Skeletal muscle tissue (tissue), 5 donors: ENCODE measurements at places on chromosomes 5 and 9. TPM values are rescaled to one million over a fixed set of nuclear protein-coding genes. Genes with fewer than 3 reads are reported as not detected.

Gene ARL14EPL
- not detected for total RNA-seq

Gene LECT2
- total RNA-seq, result not detected

Gene RAB24
- total RNA-seq, result 12.0 TPM

Gene CCNO
- total RNA-seq, result not detected

Gene EDIL3
- 14.1 TPM for total RNA-seq

Gene WHRN
- total RNA-seq, result 0.52 TPM

Gene FBP1
- total RNA-seq, result not detected

Gene OCLN
- total RNA-seq, result 0.52 TPM

Gene IRX2
- 0.52 TPM for total RNA-seq

Gene RNF183
- total RNA-seq, result not detected

Gene NCS1
- 19.3 TPM for total RNA-seq

Gene CDHR2
- not detected for total RNA-seq

Gene ADGRV1
- 2.6 TPM for total RNA-seq

Gene CDX1
- total RNA-seq, result not detected

Gene AGXT2
- total RNA-seq, result not detected

Gene ESM1
- 0.52 TPM for total RNA-seq

Gene LHFPL2
- total RNA-seq, result 54.8 TPM

Gene GEMIN5
- 18.8 TPM for total RNA-seq

Gene GNAQ
- total RNA-seq, result 16.2 TPM

Gene SLC36A3
- not detected for total RNA-seq

Gene PCDHA9
- total RNA-seq, result 0.52 TPM

Gene TMEFF1
- total RNA-seq, result not detected

Gene IFNB1
- total RNA-seq, result not detected

Gene NME5
- not detected for total RNA-seq

Gene NTMT1
- total RNA-seq, result 18.8 TPM

Gene IL3
- total RNA-seq, result not detected

Gene SLC6A7
- not detected for total RNA-seq

Gene PPP1R2B
- total RNA-seq, result not detected

Gene IRX1
- total RNA-seq, result 2.1 TPM

Gene LCN15
- total RNA-seq, result not detected

Gene PPP3R2
- not detected for total RNA-seq

Gene SLC28A3
- not detected for total RNA-seq

Gene SPATA31C1
- not detected for total RNA-seq

Gene PDGFRB
- 86.6 TPM for total RNA-seq

Gene F2RL2
- total RNA-seq, result under 0.01 TPM

Gene PDE4D
- 59.0 TPM for total RNA-seq

Gene ZNF484
- 13.6 TPM for total RNA-seq

Gene ADRA1B
- under 0.01 TPM for total RNA-seq

Gene SMIM33
- total RNA-seq, result not detected

Gene GABRA6
- total RNA-seq, result not detected

Gene GDNF
- 0.52 TPM for total RNA-seq

Gene NXNL2
- 0.52 TPM for total RNA-seq

Gene GTF3C5
- total RNA-seq, result 28.2 TPM

Gene KCNN2
- total RNA-seq, result 16.2 TPM

Gene FBP2
- 72.5 TPM for total RNA-seq

Gene TMEM171
- total RNA-seq, result not detected

Gene PCDHA8
- 0.52 TPM for total RNA-seq

Gene SLC31A2
- total RNA-seq, result 5.2 TPM

Gene C9orf152
- total RNA-seq, result not detected
